ENCODE measurements at places on chromosomes 2 and 18.

GRCh38 chr2:70984576-70985282 is 6.3 kb downstream of the ANKRD53 start:
- DNase-seq = peak; percentile 85

DNA sequence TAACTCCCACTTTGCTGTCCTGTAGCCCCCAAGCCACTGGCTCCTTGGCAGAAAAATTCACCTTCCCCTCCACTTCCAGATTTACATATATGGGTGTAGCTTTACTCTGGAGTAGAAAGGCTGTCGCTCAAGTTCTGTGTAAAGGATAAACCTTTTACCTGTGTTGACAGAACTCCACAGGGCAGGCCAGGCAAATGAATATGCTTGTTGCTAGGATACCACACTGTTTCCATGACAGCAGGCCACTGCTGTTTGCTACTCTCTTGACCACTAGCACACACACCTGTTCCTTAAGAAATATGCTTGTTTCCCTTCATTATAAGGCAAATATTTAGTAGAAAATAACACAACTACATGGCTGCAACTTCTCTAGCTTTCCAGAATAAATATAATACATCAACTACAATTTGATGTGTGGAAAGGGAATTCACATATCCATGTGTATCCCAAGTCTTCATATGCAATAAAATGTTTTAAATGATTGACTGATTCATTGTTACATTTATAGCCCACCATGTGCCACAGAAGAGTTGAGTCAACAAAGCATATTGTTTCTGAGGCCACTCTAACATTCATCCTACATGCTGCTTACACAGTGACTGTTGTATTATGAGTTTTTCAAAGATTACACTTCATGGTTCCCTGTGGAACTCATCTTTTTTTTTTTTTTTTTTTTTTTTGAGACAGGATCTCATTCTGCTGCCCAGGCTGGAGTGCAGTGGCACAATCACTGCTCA is 56.2 kb upstream of the ROCK1 start:
- DNase-seq = no peak

GRCh38 chr2:74952575-74952974 is 5.9 kb upstream of the POLE4 start:
- DNase-seq = no peak

- DNase-seq = no peak
These were observed 163.1 kb downstream of the BABAM2 start for GRCh38 chr2:28053597-28053996.

DNA sequence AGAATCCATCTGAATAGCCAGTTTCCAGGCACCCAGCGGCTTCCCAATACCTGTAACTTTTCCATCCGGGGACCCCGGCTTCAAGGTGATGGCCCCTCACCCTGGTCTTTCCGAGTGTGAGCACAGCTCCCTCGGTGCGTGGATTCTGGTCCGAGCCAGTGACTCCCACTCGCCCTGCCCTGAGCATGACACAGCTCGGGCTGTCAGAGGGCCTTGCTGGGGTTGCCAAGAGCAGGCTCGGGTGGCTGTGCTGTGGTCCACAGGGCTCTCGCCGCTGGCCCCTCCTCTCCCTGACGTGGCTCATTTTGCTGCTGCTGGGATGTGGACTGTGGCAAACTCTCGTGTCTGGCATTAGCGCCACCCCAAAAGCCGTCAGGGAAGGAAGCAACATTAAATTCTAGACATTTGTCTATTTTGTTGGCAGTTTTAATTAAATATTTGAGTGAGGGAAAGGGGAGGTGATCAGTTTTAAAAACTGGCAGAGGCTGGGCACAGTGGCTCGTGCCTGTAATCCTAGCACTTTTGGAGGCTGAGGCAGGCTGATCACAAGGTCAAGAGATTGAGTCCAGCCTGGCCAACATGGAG is 5.6 kb upstream of the ESPNL start:
- no peak for DNase-seq
